ENCODE measurements at places on chromosomes 2 and 18.

- peaks cover 12% of the 10 kb centered on the region for H3K4me1 ChIP-seq
- no peak overlapping the region for H3K27ac ChIP-seq
- H3K27me3 ChIP-seq, result no peaks in the 10 kb centered on the region
- no peak overlapping the region for H3K4me3 ChIP-seq
- peaks cover 7% of the 10 kb centered on the region for H3K36me3 ChIP-seq
Observed at GRCh38 chr2:20622731-20623130, 28.2 kb downstream of the HS1BP3 start.

DNA sequence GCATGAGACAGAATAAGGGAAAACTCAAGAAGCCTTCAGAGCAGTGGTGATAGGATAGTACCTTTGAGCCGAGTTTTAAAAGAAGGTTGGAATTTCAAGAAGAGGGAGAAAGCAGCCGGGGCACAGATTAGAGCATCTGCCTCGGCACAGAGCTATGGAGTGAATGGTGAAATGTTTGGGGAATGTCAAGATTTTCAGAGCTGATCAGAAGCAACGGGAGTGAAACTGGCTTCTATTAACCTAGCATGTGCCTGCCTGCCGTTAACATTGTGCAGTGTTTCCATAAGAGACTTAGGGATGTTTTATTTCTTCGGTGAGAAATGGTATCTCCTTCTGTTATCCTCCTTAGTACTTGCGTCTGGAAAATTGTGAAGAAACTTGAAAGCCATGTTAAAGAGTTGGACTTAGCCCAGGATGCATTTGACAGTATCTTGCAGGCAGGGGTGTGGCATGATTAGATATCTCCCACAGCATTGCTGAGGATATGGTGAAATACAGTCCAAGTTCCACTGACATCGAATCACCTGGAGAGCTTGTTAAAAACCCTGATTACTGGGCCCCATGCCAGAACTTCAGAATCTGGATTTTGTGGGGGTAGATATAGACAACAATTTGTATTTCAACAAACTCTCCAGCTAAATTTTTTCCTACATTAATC is 96.8 kb upstream of the PPP1CB start:
- no peak for DNase-seq
- no peaks in the 10 kb centered on the region for H3K36me3 ChIP-seq
- no peaks in the 10 kb centered on the region for H3K27me3 ChIP-seq
- no peak overlapping the region for H3K4me3 ChIP-seq

- no peak for DNase-seq
- H3K4me1 ChIP-seq, result peaks cover 12% of the 10 kb centered on the region
- no peak overlapping the region for H3K4me3 ChIP-seq
- no peaks in the 10 kb centered on the region for H3K36me3 ChIP-seq
- no peaks in the 10 kb centered on the region for H3K27me3 ChIP-seq
Observed at GRCh38 chr2:223922308-223922707, 22.8 kb downstream of the WDFY1 start.

GRCh38 chr18:50853863-50854271 is 25.1 kb upstream of the ME2 start:
- no peaks in the 10 kb centered on the region for H3K27me3 ChIP-seq
- H3K36me3 ChIP-seq, result no peaks in the 10 kb centered on the region
- H3K4me3 ChIP-seq, result no peak overlapping the region
- H3K27ac ChIP-seq, result no peak overlapping the region

All from body of pancreas (tissue), 4 donors.